Anterior cingulate cortex (tissue), 58 donors: ENCODE measurements at places on chromosomes 1 and 21.

DNA sequence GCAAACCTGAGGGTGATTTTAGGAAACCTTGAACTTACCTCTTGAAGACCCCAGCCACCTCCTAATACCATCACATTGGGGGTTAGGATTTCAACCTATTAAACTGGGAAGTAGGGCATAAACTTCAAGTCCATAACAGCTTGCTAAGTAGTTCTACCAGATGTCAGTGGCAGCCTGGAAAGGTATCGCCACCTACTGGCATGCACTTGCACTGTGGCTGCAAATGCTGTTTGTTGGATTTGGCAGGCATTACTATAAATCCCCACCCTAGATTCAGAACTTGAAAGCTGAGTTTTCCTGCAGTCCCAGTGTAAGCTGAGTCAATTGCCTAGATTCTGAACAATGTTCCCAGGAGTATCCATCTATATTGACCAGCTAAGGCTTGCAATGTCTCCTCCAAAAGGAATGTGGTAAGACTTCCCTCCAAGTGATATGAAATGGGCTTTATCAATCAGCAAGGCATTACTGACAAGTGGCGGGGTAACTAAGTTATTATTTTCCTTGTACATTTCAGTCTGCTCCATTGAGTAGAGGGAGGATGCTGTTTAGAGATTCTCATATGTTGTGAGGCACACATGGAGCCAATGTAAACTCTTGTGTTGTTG, 474.5 kb downstream of the PTPRC start:
- DNase-seq = peak; percentile 11

DNA sequence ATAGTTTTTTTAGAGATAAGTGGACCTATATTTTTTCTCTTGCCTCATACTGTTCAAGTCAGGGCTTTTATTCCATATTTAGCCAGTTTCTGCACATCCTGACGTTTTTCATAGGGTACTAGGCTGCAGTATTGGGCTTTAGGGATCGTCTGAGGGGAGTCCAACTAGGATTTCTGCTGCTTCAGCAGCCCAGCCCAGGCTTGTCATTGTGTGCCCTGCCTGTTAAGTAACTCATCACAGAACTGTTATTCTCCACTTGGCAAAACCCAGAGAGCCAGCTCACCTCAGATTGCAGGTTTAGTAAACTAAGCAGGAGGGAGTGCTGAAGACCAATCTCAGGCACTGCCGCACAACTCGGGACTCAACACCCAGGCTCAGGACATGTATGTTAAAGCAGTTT, 2.8 kb downstream of the GALNT2 start:
- no peak for DNase-seq

- no peak for DNase-seq
These were observed 124.3 kb downstream of the PBX1 start for GRCh38 chr1:164683235-164683634.

- no peak for DNase-seq
These were observed 15.3 kb upstream of the AHCYL1 start for GRCh38 chr1:109969146-109969829.

DNA sequence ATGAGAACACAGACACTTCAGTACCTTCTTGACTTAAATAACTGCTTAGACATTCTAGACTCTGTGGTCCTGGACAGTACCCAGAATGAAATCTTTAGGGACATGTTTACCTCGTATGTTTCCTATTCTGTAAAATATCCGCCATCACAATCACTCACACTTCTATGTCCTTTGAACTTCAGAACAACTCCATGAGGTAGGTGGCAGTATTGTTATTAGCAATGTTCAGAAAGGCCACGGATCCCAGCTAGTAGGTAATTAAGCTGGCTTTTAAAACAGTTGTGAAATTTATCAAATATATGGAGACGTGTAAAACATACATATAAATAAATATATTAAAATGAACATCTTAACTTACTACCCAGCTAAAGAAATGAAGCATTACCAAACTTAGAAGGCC, 83.4 kb downstream of the CACHD1 start:
- no peak for DNase-seq

DNA sequence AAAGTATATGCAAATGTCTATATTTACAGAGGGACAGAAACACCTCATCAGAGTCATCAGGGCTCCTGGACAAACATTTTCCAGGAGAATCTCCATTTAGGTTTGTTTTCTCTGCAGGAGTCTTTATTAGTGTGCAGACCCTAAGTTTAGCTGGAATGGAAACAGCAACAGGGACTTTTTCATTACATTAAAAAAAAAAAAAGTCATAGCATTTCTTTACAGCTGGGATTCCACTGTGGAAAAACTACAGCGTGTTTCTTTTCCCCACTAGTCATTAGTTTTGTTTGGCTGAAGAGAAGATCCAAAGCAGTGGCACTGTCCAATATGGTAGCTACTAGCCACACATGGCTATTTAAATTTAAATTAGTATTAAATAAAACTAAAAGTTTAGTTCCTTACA, 49.6 kb downstream of the LHX4 start:
- no peak for DNase-seq
